HTR-8/SVneo (cell line): ENCODE measurements at places on chromosomes 16 and 17.

DNA sequence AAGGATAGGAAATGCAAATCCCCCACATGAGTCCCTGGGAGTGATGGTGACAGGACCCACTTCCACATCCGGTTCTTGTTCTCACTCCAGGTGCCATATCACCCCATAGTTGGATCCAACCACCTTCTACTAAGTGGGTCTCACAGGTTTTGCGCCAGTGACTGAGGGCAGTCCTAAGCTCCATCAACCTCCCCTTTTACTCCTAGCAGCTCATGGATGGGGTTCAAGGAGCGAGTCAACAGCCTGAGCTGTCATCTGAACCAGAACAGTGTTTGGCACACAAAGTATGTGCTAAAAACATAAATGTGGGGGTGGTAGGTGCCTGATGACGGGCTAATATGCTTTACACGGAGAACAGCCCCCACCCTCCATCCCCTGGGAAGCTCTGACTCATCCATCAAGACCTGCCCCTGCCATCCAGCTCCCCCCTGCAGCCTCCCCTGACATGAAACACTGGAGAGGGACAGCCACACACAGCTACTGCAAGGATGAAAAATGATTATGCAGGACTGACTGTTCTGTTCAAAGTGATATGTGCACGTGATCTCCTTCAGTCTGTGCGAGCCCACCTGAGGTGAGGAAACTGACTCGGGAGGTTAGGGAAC is 143.2 kb upstream of the CDH5 start:
- DNase-seq = no peak

- no peak for DNase-seq
Measured at GRCh38 chr17:30414486-30414885, 35.8 kb downstream of the CPD start.

GRCh38 chr17:34832376-34832775 is 128.9 kb downstream of the CCT6B start:
- DNase-seq = no peak

GRCh38 chr16:68668266-68668665 is 23.2 kb downstream of the CDH3 start:
- peak; percentile 62 for DNase-seq

GRCh38 chr17:65677932-65678331 is 116.5 kb upstream of the AXIN2 start:
- DNase-seq = peak; percentile 39

DNA sequence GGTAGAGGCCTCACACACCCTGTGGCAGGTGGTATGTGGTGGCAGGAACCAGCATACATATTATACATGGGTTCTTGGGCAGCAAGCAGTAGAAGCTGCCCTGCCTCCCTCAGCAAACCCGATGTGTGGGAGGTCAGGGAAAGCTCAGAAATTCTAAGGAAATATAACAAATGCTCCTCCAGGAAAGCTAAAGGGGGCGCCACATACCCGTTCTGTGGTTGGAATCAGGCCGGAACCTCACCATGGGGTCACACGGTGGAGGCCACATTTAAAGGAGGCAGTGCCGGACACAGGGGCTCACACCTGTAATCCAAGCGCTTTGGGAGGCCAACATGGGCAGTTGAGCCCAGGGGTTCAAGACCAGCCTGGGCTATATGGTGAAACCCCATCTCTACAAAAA is 12.4 kb upstream of the KATNB1 start:
- DNase-seq = no peak

GRCh38 chr17:17681744-17682292 is 560 bp downstream of the RAI1 start:
- DNase-seq = no peak

DNA sequence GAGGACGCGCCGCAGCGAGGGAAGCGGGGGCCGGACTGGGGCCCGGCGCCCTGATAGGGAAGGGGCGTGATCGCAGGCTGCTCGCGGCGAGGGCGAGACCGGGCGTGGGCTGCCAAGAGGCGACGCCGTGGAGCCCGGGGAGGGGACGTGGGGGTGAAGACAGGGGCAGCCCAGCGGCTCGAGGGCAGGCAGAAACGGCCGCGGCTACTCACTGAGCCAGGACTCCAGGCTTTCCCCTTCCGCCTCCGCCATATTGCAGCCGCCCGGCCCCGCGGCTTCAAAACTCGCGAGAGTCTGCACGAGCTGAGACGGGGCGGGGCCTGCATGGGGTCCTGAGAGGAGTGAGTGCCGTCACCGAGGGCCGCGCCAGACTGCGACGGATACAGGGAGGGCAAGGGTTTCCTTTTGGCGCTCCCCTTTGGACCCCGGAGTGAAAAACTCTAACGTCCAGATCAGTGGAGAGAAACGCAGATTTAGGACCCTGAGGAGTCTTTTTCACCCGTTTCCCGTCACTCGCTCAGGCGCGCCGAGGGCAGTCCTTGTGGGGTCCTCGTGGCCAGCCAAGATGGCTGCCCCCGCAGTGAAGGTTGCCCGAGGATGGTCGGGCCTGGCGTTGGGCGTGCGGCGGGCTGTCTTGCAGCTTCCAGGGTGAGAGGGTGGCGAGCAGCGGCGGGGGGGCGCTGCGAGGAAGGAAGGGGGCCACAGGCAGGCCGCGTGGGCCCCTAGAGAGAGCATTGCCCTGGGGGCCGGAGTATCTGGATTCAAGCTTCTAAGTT is at the start of the genes GGA3 and MRPS7:
Gene GGA3 (minus strand): TSS at position 271 of the 776 bp plus-strand sequence. CDS start 19 bp downstream, at position 252.
Gene MRPS7 (plus strand): TSS at position 544 of the 776 bp plus-strand sequence. CDS start 22 bp downstream, at position 566.
- DNase-seq = peak; percentile 98

DNA sequence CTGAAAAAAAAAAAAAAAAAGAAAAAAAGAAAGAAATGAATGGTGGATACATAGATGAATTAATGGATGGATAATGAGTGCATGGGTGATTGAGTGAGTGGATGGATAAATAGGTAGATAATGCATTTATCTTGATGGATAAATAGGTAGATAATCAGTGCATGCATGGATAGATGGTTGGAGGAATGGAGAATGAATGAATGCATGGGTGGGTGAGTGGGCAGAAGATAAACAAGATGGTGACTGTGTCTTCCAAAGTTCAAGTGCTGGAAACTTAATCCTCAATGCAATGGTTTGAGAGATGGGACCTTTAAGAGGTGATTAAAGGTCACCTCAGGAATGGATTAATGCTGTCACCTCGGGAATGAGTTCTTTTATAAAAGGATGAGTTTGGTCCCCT is 6.8 kb upstream of the RNF112 start:
- no peak for DNase-seq

GRCh38 chr17:21214777-21215541 is 998 bp upstream of the TMEM11 start:
- DNase-seq = peak; percentile 62

DNA sequence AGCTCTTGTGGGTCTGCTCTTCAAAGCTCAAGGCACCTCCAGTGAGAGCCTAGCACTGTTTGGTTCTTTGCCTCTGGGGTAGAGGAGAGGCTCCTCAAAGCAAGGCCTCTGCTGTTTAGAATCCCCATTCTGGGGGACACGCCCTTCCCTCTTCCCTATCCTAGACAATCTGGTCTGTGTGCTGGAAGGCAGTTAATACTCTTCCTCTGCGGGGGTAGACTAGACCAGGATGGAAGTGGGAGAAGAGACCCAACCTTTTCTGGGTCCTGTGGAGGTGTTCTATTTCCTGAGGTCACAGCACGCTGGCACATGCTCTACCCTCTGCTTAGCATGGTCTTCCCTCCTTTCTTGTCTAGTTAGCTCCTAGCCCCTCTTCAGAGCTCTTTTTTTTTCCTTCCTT is 7.7 kb downstream of the ERAL1 start:
- no peak for DNase-seq

GRCh38 chr16:1007284-1007850 is 25.8 kb downstream of the SOX8 start:
- no peak for DNase-seq

- peak; percentile 41 for DNase-seq
Measured at GRCh38 chr16:67666032-67666551, 458 bp downstream of the ENKD1 start.

DNA sequence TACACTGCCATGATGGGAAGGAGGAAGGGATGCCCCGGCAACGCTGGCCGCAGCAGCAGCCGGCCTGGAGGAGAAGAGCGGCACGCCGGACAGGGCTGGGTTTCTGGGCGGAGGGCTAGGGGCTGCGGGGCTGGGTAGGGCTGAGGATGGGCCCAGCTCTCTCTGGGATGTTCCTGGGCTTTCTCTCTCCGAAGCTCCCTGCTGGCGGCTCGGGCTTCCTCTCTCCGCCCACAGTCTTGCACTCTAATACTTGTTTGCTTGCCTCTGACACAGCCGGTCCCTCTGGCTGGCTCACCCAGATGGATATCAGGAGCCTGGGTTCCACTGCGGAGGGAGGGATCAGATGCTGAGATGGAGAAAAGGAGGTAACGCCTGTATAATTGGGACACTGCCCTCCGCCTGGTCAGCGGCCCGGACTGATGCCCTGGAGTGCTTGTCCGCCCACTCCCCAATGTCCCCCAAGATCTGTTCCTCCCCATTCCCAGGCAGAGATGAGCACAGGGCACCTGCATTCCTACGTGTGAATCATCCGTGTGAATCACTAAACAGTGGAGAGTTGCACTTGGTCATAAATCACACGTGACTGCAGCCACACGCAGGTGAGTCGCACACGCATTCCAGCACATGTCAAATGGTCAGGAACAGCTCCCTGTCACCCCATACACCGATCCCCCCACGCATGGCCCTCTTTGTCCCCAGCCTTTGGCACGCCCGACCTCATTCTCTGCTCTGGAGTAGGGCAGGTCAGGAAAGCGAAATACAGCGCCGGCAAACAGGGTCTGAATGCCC is at the start of gene ALOXE3:
Gene ALOXE3 (minus strand): TSS at position 535 of the 789 bp plus-strand sequence. CDS start 524 bp downstream, at position 11.
- peak; percentile 56 for DNase-seq

DNA sequence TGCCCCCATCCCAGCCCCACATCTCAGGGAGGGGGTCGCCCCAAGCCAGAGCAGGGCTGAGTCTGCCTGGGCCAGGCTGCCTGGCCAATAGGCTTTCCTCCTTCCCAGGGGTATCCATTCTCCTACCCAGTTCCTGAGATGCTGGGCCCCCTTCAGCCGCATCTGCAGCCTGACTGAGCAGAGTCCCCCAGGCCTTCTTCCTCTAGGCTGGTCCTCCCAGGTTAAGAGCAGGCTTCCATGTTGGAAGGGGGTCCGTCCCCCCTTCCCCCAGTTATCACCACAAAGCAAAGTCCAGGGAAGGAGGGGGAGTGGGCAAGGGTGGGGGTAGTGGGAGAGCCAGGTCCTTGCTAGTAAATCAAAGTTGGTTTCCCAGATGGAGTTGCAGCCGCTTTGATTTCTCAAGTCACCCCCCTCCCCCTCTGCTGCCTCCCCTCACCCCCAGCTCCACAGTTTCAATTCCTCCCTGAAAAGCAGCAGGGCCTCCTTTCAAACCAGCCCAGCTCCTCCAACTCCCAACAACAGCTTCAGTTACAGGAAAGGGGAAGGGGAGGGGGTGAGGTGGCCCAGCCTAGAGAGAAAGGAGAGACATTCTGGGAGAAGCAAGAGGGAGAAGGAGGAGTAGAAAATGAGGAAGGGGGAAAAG is 9.5 kb upstream of the FZD2 start:
- DNase-seq = no peak

- DNase-seq = no peak
Measured at GRCh38 chr17:32590974-32591373, 104.2 kb downstream of the CDK5R1 start.

DNA sequence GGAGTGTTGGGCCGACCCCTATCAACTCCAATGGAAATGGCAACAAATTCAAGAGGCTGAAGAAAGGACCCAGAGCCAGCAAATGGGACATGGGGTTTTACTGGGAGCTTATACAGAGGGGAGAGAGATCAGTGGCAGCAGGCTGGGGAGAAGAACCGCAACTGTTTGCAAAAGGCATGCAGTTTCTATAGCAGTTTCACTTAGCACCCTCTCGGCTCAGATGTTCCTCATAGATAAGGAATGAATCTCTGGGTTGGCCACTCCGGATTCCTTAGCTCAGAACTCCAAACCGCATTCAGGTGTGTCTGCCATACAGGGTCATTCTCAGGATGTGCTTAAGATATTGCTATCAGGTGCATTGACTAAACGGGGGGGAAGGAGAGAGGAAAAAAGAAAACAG is 71.1 kb upstream of the RPL38 start:
- DNase-seq = no peak

DNA sequence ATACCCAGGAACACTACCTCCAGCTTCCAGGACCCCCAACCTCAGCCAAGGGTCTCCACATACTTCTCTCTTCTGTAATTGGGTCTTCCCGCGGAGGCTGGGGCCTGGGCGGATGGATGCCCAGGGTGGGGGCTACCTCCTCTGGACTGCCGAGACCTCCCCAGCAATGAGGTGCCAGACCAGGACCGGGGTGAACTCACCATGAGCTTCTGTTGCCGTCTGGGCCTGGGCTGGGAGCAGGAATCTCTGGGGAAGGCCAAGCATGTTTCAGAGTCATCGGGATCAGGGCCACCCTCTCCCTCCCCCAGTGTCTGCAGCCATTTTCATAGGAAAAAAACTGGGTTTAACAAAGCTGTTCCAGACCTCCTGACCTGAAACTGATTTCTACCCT is 10.3 kb upstream of the BAHCC1 start:
- DNase-seq = no peak

DNA sequence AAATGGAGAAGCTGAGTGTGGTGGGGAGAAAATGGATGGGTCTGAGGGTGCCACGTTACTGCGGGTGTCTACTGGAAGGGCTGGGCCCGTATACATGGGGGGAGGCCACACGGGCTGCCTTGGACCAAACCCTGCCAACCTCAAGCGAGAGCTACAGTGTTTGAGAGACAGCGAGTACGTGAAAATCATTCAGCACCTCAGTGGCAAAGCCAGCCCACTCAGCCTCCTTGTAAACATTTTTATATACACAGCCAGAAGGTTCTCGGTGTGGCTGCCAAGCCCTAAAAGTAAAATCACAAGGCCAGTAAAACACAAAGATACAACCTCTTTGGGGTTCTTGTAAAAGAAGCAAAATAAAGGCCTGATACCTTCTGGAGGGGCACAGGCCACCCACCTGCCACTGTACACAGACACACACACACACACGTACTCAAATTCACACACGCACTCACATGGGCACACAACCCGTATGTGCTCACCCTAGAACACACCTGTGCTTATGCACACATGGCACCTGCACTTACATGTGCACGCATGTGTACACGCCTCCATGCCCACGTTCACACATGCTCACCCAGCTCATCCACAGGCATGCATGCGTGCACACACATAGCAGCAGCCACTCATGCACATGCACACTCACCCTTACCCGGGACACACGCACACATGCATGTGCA is 102.8 kb downstream of the GSG1L start:
- DNase-seq = no peak

DNA sequence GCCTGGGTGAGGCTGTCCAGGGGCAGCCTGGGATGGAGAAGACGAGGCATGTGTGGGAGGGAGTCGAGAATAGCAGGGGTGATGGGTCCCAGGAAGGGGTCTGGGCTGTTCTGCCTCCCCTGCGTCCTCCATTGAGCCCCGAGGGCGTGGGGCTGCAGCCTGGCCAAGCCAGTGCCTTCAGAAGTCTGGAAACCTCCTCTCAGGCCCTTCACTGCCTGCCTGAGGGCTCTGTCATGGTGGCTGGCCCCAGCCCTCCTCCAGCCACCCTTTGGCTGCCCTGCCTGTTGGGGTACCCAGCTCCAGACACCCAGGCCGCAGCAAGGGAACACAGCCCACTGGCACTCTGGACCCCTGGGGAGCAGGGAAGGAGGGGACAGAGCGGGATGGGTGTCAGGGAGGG is 27.6 kb downstream of the ENGASE start:
- DNase-seq = no peak
